ENCODE measurements at places on chromosomes 11 and 22. TPM values are rescaled to one million over a fixed set of nuclear protein-coding genes. Genes with fewer than 3 reads are reported as not detected.

Gene SLC6A5
- total RNA-seq = under 0.01 TPM

Gene C11orf42
- total RNA-seq = not detected

Gene MTA2
- total RNA-seq = 83.6 TPM

Gene LDHAL6A
- total RNA-seq = 0.25 TPM

Gene MAPK8IP2
- total RNA-seq = 70.3 TPM
